ENCODE measurements at places on chromosomes 3 and 15.

GRCh38 chr3:184584464-184584891 is 22.9 kb downstream of the EPHB3 start:
- no peak for DNase-seq

DNA sequence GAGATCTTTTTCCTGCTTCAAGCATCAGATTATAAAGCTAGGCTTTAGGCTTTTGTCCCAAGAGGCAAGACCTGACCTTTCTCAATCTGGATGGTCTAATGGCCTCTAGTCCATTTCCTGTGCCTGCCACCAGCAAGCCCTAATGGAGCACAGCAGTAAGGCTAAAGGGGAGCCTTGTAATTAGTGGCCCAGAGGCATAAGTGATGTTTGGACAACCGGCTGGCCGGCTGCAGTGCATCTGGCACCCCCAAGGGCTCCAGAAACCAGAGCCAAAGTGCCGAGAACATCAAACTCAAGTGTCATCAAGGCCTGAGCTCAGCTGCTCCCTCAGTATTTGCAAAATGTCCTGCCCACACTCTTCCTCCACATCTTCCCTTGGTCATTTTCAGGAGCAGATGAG is 31.9 kb upstream of the RTP4 start:
- no peak for DNase-seq

- DNase-seq: no peak
Measured at GRCh38 chr3:102081572-102082289, 232.4 kb downstream of the NFKBIZ start.

- no peak for DNase-seq
Measured at GRCh38 chr15:61031532-61031931, 197.6 kb downstream of the RORA start.

- DNase-seq: no peak
Measured at GRCh38 chr3:195061756-195062655, 209.0 kb downstream of the XXYLT1 start.

DNA sequence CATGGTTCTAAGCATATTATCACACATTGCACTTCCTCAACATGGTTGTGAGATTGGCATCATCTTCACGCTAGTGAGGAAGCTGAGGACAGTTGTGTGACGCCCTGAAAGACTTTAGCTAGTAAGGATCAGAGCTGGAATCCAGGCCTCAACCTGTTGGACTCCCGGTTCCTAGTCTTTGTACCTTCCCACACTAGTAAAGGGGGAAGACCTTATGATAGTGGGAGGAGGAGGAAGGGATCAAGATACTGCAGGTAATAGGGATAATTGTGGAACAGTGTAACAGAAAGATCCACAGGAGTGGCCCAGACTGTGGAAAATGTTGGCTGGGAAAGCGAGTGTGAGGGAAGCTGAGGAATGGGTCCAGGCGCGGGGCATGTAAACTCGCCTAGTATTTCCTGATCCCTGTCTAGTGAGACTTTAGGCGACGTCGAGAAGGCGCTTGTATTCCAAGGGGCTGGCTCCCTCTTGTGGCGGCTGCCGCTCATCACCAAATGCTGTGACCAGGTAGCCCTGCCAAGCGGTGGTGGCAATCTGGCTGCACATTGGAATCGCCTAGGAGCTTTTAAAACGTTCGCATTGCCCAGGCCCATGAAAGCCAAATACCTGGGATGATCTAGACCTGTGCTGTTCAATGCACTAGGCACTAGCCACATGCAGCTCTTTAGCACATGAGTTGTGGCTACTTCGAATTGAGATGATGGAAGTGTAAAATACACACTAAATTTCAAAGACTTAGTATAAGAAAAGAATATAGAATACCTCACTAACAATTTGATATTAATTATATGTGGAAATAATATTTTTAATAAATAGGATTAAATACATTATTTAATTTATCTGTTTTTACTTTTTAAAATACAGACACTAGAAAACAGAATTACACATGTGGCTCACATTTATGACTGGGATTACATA is 38.8 kb upstream of the CLDN18 start:
- DNase-seq: peak; percentile 82

GRCh38 chr3:158097593-158098308 is 8.5 kb downstream of the SHOX2 start:
- DNase-seq: peak; percentile 97

DNA sequence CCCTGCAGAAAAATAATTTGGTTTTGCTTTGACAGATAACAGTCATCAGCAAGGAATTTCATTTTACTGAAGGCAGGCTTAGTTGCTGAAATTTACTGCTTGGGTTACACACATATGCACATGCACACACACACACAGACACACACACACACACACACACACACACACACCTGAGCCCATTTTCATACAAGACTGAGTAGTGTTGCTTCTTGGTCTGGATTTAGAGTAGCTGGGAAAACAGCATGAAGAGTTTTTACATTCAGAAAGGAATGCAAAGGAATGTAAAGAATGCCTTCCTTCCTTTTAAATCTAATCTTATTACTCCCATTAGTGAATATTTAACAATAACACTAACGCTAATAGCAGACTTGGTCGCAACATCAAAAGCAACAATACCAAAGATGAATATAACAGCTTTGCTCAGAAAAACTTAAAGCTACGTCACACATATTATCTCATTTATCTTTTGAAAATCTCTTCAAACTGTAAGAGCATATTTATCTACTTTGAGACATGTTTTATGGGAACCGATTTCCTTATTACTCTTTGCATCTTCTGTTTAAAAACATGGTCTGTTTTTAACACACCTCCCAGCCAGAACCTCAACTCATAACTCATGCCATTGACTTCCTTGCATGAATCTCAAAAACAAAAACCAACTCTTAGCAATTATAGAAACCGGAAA is 32.5 kb downstream of the RFTN1 start:
- no peak for DNase-seq

GRCh38 chr3:42263354-42264346 is 2.3 kb downstream of the CCK start:
- DNase-seq: peak; percentile 11

DNA sequence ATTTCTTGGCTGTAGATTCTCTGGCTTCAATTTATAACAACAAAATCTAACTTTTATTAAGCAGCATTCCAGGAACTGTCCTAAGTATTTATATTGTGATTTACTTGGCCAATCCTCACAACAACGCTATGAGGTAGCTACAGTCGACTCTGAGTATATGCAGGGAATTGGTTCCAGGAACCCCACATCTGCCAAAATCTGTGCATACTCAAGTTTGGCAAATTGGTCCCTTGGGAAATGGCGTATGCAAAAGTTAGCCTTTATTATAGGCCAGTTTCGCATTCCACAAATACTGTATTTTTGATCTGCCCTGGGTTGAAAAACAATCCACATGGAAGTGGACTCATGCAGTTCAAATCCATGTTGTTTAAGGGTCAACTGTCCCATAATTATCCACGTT is 53.9 kb downstream of the RAP2B start:
- no peak for DNase-seq

DNA sequence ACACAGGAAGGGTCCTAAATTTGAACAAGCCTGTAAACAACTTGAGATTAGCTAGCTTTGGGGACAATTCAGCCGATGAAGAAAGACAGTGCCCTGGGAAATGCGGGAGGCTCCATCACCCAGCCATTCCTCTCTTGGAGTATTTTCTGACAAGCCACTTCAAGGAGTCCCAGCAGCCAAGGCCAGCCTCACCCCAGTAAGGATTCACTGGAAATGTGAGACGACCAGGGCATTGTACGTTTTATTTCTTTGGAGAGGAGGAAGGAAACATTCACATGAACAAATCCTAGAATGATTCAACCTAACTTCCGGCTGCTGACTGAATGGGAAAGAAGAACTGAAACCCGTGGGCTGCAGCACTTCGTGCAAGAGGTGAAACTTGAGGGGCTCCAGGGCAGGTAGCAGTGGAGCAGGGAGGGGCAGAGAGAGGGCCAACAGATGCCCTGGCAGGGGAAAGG is 116.4 kb upstream of the ARHGEF3 start:
- DNase-seq: no peak

- no peak for DNase-seq
Measured at GRCh38 chr15:61253186-61253585, 24.1 kb upstream of the RORA start.

GRCh38 chr15:63509056-63509954 is 4.9 kb downstream of the USP3 start:
- peak; percentile 71 for DNase-seq

- DNase-seq: no peak
Measured at GRCh38 chr3:61250784-61251173, 473 bp downstream of the FHIT start.

DNA sequence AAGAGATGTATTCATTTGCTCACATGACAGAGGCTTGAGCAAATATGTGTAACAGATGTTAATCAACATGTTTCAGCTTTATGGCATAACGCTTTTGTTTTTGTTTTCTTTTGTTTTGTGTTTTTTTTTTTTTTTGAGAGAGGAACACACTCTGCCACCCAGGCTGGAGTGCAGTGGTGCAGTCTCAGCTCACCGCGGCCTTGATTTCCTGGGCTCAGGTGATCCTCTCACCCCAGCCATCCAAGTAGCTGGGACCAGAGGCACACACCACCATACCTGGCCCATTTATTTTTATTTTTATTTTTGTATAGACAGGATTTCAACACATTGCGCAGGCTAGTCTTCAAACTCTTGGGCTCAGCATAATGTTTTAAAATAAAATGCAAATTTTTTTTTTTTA is 1504.4 kb upstream of the CADM2 start:
- no peak for DNase-seq

DNA sequence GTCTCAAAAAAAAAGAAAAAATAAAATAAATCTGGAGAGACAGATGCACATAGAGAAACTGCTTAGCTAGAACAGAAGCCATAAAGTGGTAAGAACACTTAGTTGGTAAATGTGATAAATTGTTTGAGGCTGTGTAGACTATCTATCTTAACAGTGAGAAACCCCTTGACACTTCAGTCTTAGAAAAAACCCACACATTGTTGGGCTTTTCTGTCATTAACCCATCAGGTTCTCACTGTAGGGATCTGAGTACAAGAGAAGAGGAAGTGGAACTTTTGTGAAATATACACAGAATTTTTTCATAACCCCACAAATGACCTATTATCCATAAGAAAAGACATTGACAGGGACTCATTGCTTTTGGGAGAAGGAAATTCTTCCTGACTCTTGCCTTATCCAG is 24.4 kb downstream of the TP63 start:
- no peak for DNase-seq

GRCh38 chr3:159807137-159808040 is 181.2 kb upstream of the IL12A start:
- DNase-seq: no peak

GRCh38 chr3:58518291-58518789 is 18.6 kb downstream of the ACOX2 start:
- no peak for DNase-seq

GRCh38 chr3:46504789-46505188 is 7.0 kb downstream of the RTP3 start:
- DNase-seq: no peak

DNA sequence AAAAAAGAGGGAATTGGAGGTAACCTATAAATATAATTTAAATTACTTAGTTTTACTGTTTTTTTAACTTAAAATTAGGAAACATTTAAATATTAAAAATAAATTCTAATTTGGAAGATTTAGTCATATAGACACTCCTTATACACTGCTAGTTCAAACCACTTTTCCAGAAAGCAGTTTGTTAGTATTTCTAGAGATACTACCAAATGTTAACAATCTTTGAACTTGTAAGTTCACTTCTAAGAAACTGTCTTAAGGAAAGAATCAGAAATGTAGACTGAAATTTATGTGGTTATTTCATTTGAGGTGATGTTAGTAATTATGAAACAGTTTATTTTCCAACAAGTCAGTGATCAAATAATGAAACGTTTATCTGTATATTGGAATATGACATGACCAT is 22.7 kb downstream of the CTDSPL2 start:
- no peak for DNase-seq

DNA sequence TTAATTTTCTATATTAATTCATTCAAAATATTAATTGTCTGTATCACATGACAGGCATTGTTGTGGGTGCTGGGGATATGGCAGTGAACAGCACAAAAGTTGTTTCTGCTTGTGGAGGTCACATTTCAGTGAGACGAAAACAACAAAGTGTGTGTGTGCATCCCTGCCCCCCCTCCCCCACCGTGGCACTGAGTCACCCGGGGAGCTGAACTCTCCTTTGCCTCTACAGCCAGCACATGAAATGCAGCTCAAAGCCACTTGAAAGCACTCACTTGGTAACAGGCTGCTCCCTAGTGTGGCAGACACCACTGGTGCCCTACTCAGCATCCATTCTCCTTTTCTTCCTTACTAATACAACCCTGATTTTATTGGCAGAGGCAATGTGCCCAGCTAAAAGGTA is 16.9 kb upstream of the SCAMP5 start:
- DNase-seq: no peak

DNA sequence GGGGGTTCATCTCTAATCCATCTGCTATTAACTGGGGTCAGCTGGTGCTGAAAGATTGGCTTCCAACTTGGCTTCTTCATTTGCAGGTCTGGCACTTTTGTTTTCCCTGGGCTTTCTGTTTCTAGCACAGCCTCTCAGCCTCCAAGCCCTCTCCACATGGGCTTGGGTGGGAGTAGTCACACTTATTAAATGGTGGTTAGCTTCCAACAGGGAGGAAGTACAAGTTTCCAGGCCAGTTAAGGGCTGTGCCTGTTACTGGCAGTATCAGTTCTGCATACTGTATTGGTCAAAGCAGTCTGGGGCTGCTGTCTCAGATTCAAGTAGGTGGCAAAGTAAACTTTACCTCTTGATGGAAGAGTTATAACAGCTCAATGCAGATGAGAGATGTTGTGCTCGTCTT is 627.1 kb upstream of the CCDC54 start:
- no peak for DNase-seq

DNA sequence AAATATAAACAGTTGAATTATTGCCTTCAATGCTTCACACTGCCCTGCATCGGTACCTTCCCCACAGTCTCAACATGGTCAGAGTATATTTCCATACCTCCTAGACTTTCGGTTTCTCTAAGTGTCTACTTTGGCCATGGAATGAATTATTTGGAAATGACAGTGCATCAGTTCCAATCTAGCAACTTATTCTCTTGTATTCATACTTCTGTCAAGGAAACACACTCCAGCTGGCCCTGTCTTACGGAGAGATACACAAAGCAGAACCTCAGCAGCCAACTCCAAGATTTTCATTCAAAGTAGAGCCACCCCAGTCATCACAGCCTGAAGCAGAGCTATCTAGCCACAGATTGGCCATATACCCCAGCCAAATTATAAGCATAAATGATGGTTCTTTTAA is 518.4 kb upstream of the UBE2E2 start:
- DNase-seq: no peak

DNA sequence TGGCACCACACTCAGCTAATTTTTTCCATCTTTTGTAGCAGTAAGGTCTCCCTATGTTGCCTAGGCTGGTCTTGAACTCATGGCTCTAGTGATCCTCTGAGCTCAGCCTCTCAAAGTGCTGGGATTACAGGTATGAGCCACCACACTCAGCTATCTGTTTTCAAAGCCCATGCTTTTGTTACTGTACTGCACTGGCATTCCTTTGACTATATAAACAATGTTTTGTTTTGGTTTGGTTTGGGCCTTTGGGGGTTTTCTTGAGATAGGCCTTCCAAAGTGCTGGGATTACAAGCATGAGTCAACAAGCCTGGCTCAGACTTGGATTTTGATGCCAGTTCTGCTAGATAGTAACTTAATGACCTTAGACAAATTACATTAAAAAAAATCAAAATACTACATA is 89.7 kb upstream of the GK5 start:
- no peak for DNase-seq

- peak; percentile 52 for DNase-seq
Measured at GRCh38 chr3:184227481-184227935, 1.9 kb upstream of the VWA5B2 start.

All from NCI-H2081 (cell line).